HAP-1 (cell line): ENCODE measurements at places on chromosomes 3 and 15.
A peak's percentile ranks its signal among the peaks of the same experiment; 100 is the strongest.

DNA sequence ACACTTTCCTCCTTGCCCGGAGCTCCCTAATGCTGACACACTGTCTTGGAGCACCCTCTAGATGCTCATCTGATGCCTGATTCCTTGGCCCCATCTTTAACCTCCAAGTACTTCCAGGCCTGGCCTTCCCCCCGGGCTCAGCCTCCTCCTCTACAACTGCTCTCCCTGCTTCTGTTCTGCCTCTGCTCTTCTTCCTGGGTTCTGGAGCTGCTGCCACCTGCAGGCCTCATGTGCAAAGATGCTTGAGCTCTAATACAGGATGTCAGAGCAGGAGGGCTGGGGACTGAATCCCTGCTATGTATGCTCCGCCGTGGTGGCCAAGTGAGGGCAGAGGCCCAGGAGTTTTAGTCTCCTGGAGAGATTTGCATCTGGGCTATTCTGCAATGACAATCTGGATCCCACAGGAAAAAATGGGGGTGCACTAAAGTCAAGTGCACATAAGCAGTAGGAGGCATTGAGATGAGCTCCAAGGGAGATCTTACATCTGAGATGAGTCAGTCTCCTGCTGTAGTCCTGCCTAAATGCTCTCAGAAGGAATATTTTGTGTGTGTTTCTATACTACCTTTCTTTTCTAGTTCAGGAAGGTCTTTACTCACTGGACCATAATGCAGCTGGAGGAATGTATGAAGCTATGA, 296.3 kb downstream of the UACA start:
- peak; percentile 75 for DNase-seq

DNA sequence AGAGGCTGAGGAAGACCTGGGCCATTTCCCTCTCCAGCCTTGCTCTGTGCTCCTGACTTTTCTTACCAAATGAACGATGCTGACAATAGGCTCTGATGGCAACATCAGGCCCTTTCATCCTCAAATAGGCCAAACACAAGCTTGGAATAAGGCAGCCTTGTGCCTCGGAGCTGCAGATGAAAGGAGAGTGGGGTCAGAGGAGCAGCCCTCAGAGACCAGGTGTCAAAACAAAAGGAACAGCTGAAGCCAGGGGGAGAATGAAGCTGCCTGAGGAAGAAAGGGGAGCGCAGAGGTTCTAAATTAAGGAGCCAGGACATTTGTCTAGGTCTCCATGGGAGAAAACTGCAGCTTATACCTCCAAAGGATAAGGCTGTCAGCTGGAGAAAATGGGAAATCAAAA, 5.1 kb downstream of the BFSP2 start:
- DNase-seq: no peak

DNA sequence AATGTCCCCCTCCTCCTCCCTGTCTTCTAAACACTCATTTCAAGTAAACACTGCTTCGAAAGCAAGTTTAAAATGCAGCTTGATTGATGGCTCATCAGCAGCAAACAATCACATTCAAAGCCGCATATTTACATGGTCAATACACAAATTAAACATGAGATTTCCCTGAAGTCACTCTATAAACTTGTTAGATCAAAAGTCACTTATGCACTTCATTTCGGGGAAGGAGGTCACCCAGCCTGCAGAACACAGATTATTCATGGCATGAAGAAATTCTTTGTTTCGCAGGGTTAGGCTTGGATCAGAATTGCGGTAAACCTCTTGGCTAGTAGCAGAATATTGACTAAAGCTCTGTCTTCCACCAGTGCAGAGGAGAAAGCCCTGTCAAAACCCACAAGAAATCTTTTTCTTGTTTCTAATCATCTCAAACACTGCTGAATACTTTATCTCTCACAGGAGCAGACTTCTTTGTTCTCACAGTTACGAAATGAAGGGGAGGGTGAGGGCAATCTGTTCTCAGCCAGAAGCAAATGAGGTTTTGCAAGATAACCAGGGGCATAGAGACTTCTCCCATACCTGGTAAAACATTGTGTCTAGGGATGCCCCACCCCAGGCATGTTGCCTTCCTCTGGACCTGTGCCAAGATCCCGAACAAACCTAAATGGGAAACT, 133.3 kb upstream of the CHL1 start:
- DNase-seq: no peak

- DNase-seq: no peak
Observed at GRCh38 chr3:31483776-31484175, 48.9 kb upstream of the STT3B start.

DNA sequence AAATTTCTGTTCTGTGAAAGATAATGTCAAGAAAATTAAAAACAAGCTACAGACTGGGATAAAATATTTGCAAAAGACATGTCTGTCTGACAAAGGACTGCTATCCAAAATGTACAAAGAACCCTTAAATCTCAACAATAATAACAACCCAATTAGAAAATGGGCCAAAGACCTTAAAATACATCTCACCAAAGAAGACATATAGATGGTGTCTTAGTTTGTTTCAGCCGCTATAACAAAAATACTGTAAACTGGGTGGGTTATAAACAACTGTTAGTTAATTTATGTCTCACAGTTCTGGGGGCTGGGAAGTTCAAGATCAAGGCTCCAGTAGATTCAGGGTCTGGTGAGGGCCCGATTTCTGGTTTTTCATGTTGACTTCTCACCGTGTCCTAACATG, 106.2 kb upstream of the AGTR1 start:
- DNase-seq: no peak

- DNase-seq: no peak
Observed at GRCh38 chr3:53377794-53378193, 30.5 kb upstream of the DCP1A start.

DNA sequence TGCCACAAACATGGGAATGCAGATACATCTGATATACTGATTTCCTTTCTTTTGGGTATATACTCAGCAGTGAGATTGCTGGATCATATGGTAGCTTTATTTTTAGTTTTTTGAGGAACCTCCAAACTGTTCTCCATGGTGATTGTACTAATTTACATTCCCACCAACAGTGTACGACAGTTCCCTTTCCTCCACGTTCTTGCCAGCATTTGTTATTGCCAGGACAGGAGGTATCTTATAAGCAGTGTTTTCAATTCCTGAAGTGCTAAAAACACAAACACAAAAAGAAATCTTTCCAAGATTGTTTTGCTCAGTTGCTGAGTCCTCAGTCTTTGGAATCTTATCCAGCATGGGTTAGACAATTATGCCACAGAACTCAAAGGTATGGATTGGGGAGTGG, 13.5 kb downstream of the GTF2E1 start:
- no peak for DNase-seq

DNA sequence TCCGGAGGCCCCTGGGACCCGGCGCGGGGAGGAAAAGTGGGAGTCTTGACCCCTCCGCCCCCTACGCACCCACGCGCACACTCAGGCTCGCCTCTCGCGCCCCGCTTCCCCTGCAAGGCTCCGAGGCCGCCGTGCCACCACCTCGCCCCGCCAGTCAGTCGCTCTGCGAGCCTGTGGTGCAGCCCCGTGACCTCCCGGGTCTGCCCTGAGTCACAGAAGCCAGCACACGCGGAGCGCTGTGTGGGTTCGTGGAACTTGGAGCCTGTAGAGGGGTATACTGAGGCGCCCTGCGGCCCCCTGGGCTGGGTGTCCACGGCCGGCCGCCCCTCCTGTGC, 380 bp upstream of the ALS2CL start:
- DNase-seq: no peak

DNA sequence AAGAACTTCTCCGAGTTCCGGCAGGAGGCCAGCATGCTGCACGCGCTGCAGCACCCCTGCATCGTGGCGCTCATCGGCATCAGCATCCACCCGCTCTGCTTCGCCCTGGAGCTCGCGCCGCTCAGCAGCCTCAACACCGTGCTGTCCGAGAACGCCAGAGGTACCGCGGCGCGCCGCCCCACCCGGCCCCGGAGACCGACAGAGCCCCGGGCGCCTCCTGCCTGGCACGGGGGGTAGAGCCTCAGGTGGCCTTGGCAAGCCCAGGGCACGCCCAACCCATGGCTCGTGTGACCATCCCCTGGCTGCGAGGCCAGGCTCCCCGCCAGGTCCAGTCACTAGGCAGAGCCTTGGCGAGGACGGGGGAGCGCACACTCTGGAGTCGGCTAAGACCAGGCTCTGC, 134.1 kb downstream of the LRRK1 start:
- DNase-seq: no peak

GRCh38 chr15:61050844-61051568, 178.1 kb downstream of the RORA start:
- no peak for DNase-seq

DNA sequence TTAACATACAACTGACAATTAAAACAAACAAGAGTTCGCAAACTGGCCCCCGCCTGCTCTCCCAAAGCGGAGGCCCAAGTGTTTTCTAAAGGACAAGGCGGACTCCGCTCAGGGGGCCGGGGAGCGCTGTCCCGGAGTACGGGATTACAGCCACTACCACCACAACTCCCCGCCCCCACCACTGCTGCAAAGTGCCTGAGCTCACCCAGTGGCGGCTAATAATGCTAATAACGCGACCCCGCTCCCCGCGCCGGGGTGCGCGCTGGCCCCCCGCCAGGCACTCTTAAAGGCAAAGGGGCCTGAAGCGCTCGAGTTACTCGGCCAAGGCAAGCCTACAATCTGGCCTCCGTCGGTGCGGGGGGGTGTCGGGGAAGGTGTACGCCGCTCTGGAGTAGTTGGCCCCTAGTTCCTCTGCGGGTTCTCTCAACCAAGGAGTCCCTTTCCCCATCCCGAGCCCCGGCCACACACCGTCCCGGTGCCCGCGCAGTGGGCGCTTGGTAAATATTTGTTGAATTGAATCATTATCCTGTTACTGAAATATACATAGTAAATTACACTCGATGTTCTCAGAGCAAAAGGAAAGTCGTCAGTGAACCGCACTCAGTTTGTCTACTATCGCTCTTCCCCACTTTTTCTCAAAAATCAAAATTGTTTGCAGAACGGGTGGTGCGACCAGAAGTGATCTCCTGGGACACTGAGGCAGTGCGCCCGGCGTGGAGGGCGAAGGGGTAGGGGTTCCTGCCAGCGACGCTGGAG, 827 bp downstream of the WNT5A start:
- DNase-seq: peak; percentile 85

DNA sequence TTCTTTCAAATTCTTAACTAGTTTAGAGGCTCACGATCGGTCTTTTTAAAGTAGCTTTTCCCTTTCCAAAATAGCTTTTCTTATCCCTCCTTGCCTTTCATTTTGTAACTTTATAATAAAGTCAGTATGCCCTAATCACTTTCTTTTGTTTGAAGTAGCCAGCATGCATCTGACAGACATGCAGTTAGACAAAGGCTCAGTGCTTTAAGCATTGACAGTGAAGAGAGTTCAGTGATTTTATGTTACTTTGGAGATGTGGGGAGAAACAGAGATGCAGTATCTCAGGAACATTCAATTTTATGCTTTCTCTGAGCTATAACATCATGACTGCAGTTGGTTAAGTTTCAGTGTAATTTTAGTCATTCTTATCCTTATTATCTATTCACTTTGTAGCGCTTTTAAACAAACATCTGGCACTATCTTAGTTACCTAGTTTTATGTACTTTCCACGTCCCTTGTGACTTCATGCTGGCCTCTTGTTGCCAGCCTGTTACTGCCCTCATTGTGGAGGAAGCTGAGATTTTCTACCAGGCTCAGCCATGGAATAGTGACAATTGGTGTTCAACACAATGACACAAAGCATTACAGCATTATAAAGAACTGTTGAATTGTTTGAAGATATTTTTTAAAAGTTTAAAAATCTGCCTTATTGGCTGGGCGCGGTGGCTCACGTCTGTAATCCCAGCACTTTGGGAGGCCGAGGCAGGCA, 90.3 kb downstream of the AKAP13 start:
- DNase-seq: peak; percentile 62

DNA sequence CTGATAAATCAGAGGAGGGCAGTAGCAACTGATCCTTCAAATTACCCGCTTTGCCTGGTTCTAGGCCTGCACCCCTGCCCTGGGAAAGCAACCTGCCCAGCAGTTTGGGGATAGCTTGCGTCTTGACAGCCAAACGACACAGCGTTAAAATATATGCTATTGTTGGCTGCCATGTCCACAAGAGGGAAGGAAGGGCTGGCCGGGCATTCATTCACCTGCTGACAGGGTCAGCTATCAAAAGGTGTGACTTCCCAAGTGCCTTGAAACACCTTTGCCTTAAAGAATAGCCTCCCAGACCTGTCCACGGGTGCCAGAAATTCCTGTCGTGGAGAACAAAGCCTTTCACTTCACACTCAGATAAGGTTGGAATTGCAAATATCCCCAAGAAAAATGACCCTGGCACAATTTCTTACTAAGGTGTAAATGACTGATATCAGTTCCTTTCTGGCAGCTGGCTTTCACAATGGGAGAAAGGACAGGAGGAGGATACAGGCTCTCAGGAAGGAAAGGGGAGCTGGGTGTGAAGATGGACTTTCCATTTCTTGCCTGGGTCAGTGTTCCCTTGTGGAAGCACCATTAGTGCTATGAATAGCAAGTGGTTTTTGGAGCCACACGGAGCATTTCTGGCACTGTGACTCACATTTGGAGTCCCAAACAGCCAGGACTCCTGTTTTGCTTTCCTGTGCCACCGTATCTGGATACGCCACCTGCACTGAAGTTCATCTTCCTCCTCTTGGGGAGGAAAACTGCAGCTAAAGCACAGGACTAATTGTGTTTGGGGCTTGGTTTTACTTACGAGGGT, 19.2 kb downstream of the ALDH1A3 start:
- no peak for DNase-seq

GRCh38 chr3:65145680-65146079, 457.9 kb upstream of the ADAMTS9 start:
- no peak for DNase-seq

DNA sequence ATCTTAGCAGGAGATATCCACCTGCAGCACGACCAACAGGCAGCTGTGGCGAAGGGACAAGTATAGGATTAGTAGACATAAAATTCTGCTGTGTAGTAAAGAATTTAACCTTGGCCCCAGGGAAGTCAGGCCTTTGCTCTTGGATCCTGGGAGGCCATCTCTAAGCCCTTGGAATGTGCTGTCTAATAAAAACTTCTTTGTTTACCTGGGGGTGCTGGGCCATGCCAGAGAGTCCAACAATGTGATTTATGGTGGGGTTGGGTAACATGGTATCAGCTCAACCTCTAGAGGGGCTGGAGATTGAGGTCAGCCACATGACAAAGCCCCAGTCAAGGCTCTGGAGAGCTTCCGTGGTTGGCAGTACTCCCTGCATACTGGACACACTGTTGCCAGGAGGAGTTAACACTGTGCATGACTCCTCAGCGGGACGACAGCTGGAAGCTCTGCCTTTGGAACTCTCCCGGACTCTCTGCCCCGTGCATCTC, 52.4 kb downstream of the HEG1 start:
- DNase-seq: peak; percentile 73

DNA sequence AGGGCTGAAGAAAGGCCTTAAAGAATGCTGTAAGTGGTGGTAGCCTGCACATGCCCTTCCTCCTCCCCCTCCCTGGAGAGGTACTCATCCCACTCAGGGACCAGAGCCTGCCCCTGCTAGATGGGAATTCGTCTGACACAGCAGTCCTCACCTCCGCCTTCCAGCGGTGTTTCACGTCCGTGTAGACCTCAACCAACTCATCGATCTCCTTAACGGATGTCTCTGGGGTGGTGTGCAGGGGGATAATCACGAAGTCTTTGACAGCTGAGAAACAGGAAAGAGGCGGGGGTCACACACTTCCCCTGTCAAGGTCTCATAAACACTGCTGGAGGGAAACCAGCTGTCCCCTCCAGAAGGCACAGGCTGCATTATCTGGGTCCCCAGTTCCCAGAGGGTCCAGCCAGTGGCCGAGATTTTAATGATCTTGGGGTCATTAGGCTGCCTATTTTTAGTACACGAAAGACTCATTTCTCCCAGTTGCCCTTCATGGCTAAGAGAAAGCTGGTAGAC, 9.9 kb downstream of the DNASE1L3 start:
- DNase-seq: no peak

GRCh38 chr3:188706176-188706575, 465.6 kb upstream of the TPRG1 start:
- DNase-seq: no peak
